Amygdala (tissue), 56 donors: ENCODE measurements at places on chromosomes 5 and 9.

DNA sequence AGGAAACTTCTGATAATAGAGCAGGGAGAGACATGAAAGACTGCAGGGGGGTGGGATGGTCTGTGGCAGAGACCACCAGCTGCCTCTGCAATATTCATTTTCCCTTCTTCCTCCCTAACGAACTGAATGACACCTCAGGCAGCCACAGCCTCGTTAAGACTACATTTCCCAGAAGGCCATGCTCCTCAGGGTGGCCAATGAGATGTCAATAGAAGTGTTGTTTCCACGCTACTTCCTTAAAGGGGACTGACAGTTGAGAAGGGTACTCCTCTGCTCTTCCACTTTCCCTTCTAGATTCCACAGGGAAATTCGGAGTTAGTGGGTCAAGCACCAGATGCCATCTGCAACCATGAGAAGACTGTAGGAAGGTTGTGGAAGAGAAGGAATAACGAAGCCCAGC lies 52.0 kb upstream of the DAPK1 start:
- no peak for DNase-seq

DNA sequence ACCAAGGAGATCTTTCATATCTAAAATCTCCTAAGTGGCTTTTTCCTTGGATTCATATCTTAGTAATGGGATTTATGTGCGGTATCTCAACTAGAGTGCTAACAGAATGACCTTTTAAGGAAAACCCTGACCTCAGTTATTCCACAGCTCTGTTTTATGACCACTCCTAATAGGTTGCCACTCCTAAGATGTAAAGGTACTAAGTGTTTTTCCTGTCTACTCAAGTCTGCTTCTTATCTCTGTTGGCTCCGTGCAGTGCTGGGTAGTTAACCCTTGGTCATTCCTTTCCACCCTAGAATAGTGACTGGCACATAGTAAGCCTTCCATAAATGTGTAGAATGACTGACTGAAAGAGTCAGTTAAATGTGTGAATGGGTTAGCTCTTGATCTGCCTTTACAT lies 161.4 kb downstream of the DOCK2 start:
- no peak for DNase-seq

DNA sequence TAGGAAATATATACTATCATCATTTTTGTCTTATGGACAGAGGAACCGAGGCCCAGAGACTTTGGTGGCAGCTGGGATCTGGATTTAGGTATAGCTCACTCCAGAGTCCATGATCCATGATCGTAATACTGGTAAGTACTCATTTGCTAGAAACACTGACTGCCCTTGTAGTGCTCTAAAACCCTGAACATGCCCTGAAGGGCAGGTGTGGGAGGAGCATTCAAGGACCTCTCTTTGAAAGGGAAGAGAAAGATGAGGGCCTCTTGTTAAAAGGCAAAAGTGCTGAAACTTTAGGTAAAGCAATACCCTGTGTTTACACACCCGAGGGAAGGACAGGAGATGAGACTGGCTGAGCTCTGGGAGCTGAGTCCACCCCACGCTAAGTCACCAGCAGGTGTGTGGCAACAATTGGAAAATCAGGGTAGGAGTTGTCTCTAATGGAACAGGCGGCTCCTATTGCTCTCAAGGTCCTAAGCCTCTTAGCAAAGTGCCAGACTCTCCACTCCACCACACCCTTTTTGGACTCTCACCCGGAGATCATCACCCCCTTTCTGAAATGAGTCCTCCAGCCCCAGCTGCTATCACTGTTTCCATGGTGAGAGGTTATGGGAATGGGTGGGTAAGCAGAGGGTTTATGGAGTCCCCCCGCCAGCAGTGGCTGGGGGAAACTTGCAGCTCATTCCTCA lies 34.8 kb downstream of the TRPC7 start:
- no peak for DNase-seq

DNA sequence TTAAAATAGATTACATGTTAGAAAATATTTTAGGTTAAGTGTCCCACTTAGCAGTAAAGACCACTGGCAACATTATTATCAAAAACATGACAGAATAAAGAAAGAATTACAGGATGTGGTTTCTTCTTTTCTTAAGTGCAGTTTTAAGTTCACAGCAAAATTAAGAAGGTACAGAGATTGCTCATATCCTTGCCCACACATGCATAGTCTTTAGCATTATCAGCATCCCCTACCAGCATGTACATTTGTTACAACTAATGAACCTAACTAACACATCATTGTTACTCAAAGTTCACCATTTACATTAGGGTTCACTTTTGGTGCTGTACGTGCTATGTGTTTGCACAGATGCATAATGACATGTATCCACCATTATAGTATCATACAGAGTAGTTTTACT lies 837.7 kb upstream of the CDH9 start:
- DNase-seq = no peak

GRCh38 chr9:34179213-34180136 lies 632 bp downstream of the UBAP1 start:
- DNase-seq = no peak

GRCh38 chr5:60891667-60892066 lies 47.6 kb upstream of the ELOVL7 start:
- DNase-seq = no peak
